ENCODE measurements at places on chromosomes 7 and 10.

DNA sequence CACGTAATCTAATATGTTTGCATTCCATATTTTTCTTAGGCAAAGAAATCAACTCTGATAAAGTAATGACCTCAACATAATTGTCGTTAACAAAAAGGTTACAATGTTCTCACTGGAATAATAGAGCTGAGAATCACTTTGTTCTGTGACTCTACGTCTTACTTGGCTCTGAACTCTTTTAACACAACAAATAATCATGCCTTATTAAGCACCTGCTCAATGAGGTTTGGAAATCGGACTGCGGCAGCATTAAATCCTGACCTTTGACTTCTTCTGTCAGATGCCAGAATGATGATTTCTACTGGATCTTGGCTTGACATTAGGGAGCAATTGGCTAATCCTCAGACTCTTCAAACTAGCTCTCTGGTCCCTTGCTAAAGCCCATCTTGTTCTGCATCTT lies 233.6 kb downstream of the SEMA3D start:
- DNase-seq = no peak

DNA sequence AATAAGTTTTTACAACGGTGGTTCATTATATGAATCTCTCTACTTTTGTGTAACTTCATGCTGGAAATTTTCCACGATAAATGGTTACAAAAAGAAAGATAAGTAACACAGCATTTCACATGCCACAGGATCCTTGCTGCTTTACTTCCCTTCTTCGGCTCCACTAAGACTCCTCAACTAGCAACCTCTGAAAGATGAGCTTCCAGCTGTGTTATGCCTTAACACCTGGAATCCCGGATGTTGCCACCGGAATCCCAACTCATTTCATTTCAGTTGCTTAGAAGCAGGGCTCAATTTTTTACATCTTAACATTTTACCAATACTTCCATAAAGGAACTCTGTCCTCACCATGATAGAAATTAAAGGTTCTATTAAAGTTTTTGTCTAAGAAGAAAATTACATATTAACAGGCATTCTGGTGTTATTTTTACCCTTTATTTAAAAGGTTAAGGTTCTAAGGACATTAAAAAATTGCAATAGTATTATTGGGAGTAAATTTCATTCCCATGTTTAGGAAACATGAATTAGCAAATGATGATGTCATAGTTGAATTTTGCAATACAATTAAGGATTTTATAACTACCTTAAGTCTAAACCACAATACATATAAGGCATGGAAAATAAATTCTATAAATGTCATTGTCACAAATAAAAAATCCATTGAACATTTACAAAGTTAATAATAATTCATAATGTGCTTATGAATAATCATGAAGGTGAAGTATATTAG lies 57.1 kb upstream of the IL6 start:
- DNase-seq = no peak

DNA sequence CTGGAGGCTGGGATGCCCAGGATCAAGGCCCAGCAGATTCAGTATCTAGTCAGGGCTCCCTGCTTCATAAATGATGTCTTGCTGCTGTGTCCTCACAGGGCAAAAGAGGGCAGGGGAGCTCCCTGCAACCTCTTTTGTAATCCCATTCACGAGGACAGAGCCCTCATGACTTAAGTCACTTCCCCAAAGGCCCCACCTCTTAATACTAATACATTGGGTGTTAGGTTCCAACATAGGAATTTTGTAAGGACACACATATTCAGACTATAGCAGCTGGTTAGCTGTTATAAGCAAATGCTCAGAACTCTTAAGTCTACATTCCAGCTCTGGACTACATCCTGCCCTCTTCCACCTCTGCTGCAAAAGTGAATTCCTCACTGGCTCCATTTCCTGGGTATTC lies 63.0 kb downstream of the VOPP1 start:
- DNase-seq = no peak

- no peak for DNase-seq
Observed at GRCh38 chr7:26777385-26777784, 87.0 kb downstream of the SKAP2 start.

DNA sequence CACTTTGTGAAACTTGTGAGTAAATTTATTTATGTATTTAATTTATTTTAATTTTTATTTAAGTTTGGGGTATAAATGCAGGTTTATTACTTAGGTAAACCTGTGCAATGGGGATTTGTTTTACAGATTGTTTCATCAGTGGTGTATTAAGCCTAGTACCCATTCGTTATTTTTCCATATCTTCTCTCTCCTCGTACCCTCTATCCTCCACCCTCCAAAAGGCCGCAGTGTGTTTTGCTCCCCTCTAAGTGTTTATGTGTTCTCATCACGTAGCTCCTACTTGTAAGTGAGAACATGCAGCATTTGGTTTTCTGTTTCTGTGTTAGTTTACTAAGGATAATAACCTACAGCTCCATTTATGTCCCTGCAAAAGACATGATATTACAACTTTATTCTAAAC lies 145.4 kb upstream of the SMIM30 start:
- no peak for DNase-seq

- no peak for DNase-seq
Observed at GRCh38 chr10:114017271-114017670, 26.4 kb upstream of the ADRB1 start.

DNA sequence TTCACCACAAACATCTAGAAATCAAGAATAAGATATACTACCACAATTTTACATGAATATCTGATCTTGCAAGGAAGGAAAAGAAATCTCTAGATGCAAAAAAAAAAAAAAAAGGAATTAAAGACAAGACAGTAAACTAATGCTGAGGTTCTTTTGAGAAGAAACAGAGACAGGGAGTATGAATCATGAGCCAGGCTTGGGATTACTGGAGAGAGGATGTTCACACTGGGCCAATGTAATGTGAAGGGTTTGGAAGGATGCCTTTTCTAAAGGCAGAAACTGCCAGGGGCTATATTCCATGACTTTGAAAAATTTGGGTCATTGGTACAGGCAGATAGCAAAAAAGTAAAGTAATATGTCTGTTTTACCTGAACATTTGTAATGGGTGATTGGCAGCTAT lies 573.0 kb upstream of the IGFBP3 start:
- no peak for DNase-seq

GRCh38 chr10:132374176-132374575 lies 22.8 kb upstream of the PWWP2B start:
- no peak for DNase-seq

GRCh38 chr10:100104300-100104699 lies 22.6 kb upstream of the CPN1 start:
- no peak for DNase-seq

DNA sequence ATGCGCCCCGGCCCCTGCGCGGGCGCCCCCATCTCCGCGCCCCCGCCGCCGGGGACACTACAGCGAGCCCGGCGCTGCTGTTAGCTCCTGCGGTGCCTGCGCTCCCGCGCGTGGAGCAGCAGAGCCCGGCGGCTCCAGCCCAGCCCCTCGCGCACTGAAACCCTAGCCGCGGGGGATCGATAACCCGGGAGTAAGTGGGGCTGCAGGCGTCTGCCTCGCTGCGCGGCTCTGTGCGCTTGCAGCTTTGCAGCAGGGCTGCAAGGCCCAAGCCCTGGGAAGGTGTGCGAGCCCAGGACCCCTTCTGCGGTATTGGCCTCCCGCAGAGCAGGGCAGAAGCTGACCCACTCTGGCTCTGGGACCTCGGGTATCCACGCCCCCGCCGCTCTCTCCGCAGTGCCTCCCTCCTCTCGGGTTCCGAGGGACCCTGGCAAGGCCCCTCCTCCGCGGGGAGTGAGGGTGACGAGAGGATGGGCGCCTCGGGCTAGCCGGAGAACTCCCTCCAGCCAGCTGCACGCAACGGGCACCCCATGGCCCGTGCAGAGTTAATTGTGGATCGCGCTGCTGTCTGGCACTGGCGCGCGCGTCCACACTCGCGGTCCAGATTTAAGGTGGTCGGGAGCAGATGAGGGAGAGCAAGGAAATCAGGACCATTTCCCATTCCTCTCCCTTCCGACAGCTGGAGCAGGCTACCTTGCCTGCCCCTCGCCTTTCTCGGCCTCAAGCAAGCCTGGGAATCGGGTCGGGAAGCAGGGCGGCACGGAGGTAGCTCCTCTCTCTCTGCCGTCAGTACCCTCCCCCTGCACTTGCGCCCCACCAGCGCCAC lies 2.1 kb downstream of the SHH start:
- DNase-seq = no peak

- no peak for DNase-seq
Observed at GRCh38 chr10:86863484-86863842, 94.0 kb downstream of the MMRN2 start.

DNA sequence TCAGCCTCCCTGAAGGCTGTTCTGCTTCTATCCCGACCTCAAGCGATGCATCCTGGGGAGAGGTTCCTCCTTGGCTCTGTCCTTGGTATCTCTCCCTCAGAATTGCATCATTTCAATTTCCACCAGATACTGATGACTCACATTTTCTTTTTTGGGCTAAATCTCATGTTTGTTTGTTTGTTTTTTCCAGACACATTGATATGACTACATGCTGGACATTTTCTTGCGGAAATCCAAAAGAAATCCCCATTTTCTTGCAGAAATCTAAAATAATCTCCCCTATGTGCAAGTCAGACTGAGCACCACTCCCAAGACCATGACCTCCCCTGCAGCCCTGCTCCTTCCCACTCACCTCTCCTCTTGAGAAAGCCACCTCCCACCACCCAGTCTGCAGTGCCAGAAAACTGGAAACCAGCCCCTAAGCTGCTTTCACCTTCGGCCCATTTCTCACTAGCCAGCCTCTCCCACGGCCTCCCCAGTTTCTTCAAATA lies 260.2 kb upstream of the PRKCQ start:
- DNase-seq = no peak

- DNase-seq = no peak
Observed at GRCh38 chr7:51455513-51455912, 138.9 kb upstream of the COBL start.

DNA sequence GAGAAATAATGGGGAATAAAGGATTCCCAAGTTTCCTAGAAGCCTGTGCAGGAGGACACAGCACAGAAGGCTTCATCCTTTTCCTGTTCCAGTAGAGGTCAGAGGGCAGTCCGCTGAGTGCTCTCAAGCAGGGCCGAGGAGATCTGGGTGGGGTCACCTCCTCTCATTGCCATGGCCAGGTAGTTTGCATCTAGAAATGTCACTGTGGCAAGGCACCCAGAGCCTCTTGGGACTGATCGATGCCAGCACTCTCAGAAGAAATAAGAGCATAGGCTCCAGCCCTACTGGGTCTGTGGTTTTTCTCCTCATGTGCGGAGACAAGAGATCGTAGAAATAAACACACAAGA lies 7.9 kb downstream of the NUB1 start:
- no peak for DNase-seq

- no peak for DNase-seq
Observed at GRCh38 chr10:33040436-33040835, 82.4 kb upstream of the ITGB1 start.

DNA sequence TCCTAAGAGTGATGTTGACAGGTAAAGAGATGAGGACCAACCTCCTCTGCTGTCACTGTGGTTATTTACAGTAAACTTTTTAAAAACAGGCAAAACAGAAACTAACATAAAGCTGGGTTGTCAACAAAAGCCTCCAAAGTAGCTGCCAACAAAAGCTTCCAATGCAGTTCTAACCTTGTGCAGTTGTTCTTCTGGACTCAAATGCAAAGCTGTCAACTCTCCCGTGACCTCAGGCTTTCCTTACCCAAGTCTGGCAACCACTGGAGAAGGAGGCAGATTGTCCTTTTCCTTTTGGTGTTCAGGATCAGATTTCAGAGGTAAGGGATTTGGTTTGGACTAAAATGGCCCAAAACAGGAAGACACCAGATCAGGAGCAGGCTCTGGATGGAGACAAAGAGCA lies 63.1 kb downstream of the DLG5 start:
- DNase-seq = no peak

DNA sequence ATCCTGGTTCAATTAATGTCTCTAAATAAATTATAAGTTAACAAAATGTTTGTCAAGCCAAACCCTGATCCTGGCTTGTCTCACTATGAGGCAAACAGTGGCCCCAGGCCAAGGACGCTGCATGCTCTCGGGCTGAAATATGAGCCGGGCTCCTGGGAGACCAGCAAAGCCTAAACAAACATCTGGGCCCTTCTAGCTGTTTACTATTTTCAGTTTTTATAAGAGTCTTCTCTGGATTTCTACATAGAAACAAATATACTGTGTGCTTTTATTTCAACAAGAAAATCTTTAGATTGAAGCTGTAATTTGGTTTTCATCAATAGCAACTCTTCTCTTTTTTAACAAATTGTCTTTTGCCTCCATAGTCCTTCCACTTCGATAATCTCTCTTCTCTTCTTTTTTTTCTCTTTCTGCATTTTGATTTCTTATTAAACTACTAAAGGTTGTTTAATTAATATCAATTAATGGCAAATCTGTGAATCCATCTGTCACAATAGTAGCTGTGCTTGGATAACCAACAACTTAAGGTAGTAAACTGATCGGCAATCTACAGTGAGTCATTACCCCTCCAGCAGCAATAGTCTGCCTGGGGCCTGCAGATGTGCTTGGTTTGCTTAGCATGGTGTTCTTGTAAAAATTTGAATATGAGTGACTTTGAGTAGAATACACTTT lies 83.3 kb upstream of the DNAJC1 start:
- no peak for DNase-seq

DNA sequence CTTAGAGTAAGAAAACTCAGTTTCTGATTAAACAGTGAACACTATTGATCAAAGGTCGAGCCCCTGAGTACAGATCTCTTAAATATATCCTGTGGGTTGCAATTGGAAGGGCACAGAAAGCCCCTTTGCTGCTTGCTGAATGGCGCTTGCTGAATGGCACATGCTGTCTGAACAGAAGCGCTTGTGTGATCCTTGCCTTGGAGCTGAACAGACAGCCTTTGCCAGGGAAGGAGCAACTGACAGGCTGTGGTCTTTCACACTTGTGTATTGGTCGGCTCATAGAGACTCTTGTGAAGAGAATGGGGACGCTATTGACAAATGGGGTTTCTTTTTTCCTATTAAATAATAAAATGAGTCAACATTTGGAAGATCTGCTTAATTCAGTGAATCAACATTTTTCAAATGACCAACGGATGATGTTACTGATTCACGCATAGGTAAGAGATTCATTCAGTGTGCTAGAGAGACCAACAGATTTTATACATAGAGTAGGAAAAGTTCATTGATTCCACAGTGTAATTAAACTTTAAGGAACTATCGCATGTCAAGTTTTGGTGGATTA lies 99.4 kb upstream of the TNS3 start:
- DNase-seq = no peak

DNA sequence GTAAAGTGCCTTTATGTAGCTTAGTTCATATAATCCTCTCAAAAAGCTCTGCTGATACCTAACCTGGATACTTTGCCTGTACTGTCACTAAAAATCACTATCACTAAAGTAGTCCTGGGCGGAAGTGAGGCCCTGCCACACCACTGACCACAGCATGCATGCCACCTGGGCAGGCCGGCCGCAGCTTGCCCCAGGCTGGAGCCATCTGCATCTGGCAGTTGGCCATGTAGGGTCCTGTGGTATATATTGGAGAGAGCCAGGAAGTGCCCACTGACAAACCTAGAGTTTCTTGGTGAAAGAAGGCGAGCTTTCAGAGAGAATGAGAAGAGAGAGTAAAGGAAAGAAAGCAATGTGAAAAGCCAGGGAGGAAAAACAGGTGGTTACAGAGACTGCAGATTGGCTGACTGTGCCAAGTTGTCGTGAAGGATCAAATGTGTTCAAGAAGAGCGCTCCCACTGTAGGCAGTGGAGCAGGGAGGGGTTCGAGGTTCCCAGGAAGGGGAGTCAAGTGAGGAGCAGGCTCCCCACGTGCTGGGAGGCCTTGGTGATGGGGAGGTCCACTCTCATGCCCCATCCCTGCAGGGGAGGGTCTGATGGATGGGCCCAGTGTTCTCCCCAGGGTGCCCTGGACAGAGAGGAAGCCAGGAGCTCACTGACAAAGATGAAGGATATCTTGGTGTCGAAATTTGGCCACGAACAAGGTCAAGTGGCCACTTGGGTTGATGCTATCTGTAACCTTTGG lies 13.6 kb downstream of the LOXL4 start:
- no peak for DNase-seq

All from activated CD8-positive, alpha-beta memory T cell treated with anti-CD3 and anti-CD28 coated beads for 4 hours (primary cell).